ENCODE measurements at places on chromosomes 13 and 19.

- no peak for DNase-seq
Measured at GRCh38 chr19:14318873-14319272, 62.4 kb upstream of the ADGRE5 start.

- DNase-seq = no peak
Measured at GRCh38 chr19:18503337-18503970, 18.4 kb downstream of the ELL start.

DNA sequence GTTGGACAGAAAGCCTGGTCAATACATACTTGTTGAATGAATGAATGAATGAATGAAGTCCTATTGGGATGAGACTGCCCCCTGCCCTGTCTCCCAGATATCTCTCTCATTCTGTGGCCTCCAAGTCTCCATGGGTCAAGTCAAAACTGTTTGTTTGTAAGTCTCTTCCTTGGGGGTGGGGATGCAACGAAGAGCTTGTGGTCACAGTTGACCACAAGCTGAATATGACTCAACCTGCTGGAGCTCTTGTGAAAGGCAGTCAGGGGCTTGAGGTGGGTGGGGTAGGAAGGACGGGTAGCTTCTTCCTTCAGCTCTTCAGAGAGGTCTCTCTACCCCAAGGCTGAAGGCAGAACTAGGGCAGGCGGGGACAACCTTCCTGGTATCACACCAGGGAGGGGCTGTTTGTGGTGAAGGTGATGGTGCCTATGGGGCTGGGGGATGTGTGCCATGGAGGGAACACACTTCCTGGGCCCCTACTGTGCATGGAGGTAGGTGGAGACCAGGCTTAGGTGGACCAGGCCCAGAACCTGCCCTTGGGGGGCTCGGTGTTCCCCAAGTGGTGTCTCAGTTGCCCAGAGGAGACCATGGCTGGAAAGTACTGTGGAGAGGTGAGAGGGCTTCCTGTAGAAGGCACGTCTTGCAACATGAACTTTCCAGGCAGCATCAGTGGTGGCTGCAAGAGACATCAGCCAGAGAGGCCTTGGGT is 8.0 kb downstream of the MYO1F start:
- DNase-seq = no peak

- DNase-seq = no peak
Measured at GRCh38 chr13:27922883-27923612, 3.2 kb downstream of the PDX1 start.

GRCh38 chr13:32976912-32977311 is 39.3 kb upstream of the KL start:
- no peak for DNase-seq

- no peak for DNase-seq
Measured at GRCh38 chr13:101474419-101474957, 22.0 kb downstream of the ITGBL1 start.

DNA sequence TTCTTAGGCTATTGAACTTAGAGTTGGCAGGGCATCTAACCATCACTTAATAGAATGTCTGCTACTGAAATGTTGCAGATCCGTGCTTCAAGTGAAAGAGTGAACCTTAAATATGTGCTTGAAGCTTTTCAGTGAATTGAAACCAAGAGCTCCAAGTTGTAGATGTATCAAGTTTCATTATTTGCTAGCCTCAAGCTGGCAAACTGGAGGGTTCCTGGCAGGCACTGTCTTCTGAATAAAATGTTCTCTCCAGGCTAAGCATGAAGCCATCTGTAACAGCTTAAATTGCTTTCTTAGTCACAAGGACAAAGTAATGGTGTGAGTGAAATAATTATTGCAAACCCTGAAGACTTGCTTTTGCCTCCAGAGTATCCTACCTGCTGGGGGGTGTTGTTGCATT is 415.0 kb upstream of the SPRY2 start:
- no peak for DNase-seq

- DNase-seq = no peak
Measured at GRCh38 chr13:103328899-103329298, 262.7 kb upstream of the SLC10A2 start.

DNA sequence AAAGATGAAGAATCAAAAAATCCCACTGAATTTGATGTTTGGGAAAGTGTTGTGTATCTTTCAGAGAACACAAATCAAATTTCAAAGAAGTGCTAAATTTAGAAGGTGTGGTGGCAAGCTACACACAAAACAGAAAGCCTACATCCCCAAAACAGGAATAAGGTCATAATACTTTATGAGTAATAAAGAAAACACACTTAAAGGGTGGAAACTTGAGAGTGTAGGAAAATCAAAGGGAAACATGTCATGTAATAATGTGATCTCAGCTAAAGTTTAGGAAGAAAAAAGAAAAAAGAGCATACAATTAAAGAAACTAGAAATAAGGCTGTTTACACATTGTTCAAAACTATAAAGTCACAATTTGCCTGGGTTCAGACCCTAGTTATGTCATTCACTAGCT is 668.7 kb downstream of the PCDH17 start:
- no peak for DNase-seq

- DNase-seq = no peak
Measured at GRCh38 chr13:38167164-38167822, 182.4 kb upstream of the UFM1 start.

All from NCI-H748 treated with DMSO at 0.1 percent for 48 hours (cell line).